Aorta (tissue), 5 donors: ENCODE measurements at places on chromosomes 5 and 9. TPM values are rescaled to one million over a fixed set of nuclear protein-coding genes. Genes with fewer than 3 reads are reported as not detected.

The NDUFAF2 gene
- total RNA-seq: 32.1 TPM

The DMRTA1 gene
- 0.39 TPM for total RNA-seq

The SRA1 gene
- total RNA-seq: 32.5 TPM

The WDR70 gene
- total RNA-seq: 26.3 TPM

The RORB gene
- 0.96 TPM for total RNA-seq

The TRAF1 gene
- 19.8 TPM for total RNA-seq

The PAEP gene
- not detected for total RNA-seq

The PDE8B gene
- total RNA-seq: 25.5 TPM

The CARTPT gene
- total RNA-seq: not detected

The TXNDC15 gene
- 79.2 TPM for total RNA-seq

The SLC25A2 gene
- 1.1 TPM for total RNA-seq

The HK3 gene
- 38.8 TPM for total RNA-seq

The SPTLC1 gene
- total RNA-seq: 52.2 TPM
